Fibroblast of skin of right quadriceps (primary cell): ENCODE measurements at places on chromosomes 2 and 18.

DNA sequence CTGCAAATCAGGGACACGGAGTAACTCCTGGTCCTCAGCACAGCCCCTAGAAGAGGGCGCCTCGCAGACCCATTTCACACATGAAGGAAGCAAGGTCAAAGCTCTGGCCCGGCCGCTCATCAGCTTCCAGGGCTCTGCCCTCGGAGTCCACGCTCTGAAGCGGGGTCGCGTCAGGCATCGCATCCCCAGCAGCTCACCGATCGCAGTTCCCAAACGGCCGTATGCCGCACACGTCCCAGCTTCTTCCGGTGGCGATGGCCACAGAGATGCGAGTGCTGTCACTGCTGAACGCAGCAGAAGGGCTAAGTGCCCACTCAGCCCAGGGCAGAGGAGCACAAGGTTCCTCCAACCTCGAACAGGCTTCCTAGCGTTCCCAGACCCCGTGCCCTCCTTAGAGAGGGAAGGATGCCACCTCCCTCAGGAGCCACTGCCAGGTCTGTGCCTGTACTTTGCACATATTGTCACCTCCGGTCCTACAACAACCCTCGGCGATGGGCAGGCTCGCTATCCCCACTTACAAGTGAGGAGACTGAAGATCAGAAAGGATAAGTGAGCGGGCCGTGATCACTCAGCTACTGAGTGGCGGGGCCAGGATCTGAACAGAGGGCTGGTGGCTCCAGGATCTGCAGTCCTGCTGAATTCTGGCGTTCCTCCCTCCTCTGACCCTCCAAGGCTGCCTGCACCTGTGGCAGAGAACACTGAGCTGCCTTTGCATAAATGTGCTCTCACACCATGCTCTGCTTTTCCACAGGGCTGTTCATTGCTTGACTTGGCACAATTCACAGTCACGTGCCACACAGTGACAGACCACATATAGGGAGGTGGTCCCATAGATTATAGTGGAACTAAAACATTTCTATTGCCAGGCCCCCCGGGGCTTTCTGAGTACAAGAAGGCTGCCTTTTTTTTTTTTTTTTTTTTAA lies 71.4 kb downstream of the COPS8 start:
- DNase-seq, result peak; percentile 81

DNA sequence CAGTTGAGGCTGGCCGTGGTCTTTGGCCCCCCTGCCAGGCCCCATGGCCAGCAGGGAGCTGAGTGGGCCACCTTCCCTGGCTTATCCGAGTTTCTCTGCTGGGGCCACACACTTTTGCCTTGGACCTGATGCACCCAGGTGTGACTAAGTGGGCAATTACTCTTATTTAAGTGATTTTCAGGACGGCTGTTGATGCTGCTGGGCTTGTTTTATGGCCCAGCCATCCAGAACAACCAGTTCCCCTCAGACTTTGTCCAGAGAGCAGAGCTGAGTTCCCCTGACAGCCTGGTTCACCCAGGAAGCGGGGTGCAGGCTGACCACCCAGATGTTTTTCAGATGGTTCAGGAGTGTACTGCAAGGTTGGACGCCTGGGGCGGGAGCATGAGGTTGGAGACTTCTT lies 68.8 kb downstream of the GLI2 start:
- DNase-seq, result no peak

- no peak for DNase-seq
Measured at GRCh38 chr2:117859532-117859911, 45.0 kb downstream of the DDX18 start.

- no peak for DNase-seq
Measured at GRCh38 chr2:222353993-222354392, 55.2 kb upstream of the PAX3 start.

GRCh38 chr2:221570321-221570935 lies 1.7 kb downstream of the EPHA4 start:
- DNase-seq, result peak; percentile 22

- peak; percentile 69 for DNase-seq
Measured at GRCh38 chr2:225002039-225002655, 40.1 kb downstream of the DOCK10 start.

DNA sequence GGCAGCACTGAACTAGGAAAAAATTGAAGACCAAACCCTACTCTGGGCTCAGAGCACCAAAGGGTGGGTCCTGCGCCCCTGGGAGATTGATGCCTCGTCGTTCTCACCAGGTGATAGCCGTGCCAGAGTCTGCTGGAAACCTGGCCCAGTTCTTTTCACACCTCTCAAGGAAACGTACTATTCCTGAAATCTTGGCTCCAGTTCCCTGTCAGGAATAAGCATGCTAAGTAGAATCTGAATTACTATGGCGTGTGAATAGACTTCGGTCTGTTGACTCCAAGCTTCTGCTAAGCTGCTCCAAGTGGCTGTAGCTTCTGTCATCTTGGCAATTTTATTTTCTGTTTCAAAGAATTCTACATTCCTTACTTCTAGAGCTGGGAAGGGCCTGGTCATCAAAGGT lies 75.4 kb downstream of the MARCHF4 start:
- DNase-seq, result no peak
